Activated CD8-positive, alpha-beta T cell treated with anti-CD3 and anti-CD28 coated beads for 36 hours (primary cell): ENCODE measurements at places on chromosomes 2 and 18.

DNA sequence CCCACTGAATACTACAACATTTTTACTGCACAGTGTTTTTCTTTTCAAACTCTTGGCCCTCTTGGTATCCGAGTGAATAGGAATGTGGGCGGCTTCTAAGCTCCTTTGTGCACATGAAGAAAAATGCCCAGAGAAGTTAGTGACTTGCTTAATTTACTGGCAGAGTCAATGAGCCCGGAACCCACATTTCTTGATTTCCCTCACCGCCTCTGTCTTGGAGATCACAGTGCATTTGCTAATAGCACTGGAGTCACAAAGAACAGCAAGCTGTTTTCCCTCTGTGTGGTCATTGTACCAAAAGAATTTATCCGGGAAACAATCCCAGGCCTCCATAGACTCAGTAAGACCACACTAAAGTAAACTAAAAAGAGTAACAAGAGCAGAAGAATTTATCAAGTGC, 18.9 kb downstream of the STON1 start:
- no peak for DNase-seq

DNA sequence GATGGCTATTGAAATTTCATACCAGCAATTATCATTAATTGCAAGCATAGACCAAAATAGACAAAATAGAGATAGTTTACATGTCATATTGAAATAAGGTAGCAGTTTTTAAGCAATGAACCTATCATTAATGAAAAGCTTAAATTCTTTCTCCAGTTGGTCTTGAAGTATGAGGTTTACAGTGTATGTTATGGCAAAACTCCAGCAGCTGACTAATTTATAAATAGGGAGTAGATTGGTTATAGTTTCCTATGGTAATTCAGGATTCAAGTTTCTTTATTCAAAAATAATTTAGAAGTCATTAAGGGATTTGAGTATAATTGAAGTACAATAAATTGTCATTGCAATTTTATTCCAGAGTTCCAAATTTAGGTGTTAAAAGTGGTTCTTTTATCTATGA, 69.6 kb upstream of the COL5A2 start:
- DNase-seq: no peak

DNA sequence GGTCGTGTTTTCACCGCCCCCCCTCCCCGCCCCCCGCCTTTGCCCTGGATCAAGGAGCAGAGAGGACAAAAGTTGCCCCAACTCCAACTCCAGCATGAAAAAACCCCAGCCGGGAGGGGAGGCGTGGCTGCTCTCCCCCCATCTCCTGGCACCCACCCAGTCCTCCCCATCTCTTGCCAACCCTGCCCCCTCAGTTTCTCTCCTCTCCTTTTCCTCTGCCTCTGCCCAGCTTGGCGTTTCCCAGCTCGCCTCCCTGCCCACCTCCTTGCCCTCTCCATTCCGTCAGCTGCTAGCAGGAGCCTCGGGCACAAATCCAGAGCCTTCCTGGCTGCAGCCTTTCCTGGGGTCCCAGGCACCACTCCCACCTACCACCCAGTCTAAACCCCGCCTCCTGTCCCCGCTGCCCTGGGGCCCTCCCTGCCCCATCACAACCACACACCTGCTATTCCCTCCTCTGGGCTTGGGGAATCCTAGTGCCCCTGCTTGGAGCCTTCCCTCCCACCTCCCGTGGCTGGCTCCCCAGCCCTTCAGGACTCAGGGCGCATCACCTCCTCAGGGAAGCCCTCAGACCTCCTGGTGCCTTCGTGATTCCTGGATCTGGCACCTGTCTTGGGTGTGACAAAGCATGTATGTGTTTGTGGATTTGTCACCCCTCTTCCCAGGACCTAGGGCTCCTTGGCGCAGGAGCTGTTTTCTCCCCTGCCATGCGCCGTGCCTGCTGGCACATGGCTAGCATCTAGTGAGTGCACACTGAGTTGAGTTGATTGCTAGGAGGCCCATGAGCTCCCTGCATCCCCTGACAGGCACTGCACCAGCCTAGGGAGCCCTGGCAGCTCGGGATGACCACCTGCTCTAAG, 209.1 kb downstream of the TFCP2L1 start:
- no peak for DNase-seq

- no peak for DNase-seq
Observed at GRCh38 chr2:240404174-240404852, 31.1 kb upstream of the GPC1 start.

- DNase-seq: peak; percentile 65
Observed at GRCh38 chr2:240739797-240740196, 48.1 kb downstream of the AQP12A start.

GRCh38 chr2:101329026-101329425, 20.5 kb upstream of the RNF149 start:
- peak; percentile 17 for DNase-seq

- DNase-seq: no peak
Observed at GRCh38 chr2:12207491-12207890, 461.1 kb downstream of the LPIN1 start.

DNA sequence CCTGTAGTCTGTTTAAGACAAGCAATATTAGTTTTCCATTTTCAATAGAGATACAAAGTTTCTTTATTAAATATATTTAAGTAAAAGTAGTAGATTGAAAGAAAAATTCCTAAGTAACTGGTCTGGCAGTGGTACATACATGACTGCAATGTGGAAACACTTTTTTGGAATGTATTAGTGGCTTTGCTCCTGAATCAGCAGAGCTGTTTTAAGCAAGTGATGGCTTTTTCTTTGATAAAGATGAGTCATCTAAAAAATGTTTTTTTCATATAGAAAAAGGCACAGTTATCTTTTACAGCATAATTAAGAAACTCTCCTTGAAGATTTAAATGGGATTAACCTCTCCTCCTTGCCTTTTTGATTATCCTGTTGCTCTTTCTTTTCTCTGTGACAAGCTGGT, 34.9 kb downstream of the KDM3A start:
- no peak for DNase-seq

- DNase-seq: no peak
Observed at GRCh38 chr2:17933256-17933655, 54.8 kb downstream of the KCNS3 start.

DNA sequence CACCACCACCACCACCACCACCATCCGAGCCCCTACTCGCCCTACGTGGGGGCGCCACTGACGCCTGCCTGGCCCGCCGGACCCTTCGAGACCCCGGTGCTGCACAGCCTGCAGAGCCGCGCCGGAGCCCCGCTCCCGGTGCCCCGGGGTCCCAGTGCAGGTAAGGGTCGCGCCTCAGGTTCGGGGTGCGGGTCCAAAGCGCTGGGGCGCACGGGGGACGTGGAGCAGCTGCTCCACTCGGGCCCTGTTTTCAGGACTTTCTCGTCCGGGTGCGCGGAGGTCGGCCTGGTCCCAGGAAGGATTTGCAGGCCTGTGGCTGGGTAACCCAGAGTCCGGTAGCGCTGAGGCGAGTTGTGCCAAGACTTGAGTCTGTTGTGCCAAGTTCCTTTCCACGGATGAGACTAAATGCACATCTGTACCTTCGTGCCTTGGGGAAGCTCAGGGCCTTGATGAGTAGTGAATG, 2.8 kb downstream of the GATA6 start:
- DNase-seq: no peak

GRCh38 chr2:73187549-73187948, 14.8 kb upstream of the NOTO start:
- no peak for DNase-seq

DNA sequence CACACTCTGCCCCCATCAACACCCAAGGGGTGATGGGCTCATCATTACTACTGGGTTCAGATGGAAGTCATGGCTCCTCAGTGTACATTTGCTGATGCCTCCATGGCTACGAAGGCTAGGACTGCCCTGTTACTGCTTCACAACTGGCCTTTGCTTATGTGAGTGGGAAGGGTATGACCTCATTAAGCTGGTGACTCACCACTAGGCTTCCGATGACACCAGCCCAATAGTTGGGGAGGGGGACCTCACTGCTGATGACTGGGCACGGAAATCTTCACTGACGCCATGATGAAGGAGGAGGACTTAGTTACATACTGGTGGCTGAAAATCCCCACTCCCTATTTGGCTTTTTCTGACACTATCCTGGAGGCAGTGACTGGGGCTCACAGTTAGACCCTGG, 263.2 kb downstream of the CMPK2 start:
- no peak for DNase-seq

- no peak for DNase-seq
Observed at GRCh38 chr2:173957517-173957916, 7.7 kb downstream of the SP3 start.

GRCh38 chr2:213317929-213318328, 33.7 kb downstream of the SPAG16 start:
- no peak for DNase-seq

DNA sequence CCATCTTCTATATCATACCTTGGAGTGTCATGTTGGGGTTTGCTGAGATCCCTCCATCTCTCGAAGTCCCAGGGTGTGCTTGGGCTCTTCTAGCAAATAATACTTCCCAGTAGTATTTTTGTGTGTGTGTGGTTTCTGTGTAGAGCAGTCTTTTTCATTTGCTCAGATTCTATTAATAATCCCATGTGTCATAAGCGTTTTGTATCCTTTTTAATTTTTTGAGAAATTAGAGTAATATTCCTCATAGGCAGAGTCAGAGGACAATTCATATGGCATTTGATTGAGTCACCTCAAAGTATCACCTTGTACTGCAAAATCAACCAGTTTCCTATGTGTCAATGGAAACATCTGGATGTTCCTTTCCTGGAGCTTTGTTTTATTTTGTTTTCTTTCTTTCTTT, 37.4 kb upstream of the PPP1R1C start:
- DNase-seq: no peak

- DNase-seq: no peak
Observed at GRCh38 chr2:172664766-172665165, 70.9 kb upstream of the RAPGEF4 start.

- DNase-seq: no peak
Observed at GRCh38 chr2:19540739-19541525, 182.5 kb upstream of the OSR1 start.

GRCh38 chr18:73843455-73843854, 304.2 kb downstream of the FBXO15 start:
- no peak for DNase-seq

- DNase-seq: no peak
Observed at GRCh38 chr18:59659508-59660170, 37.6 kb downstream of the CCBE1 start.

- DNase-seq: no peak
Observed at GRCh38 chr18:63301434-63301833, 18.1 kb downstream of the BCL2 start.

GRCh38 chr18:44325903-44326635, 354.6 kb upstream of the SETBP1 start:
- peak; percentile 64 for DNase-seq

DNA sequence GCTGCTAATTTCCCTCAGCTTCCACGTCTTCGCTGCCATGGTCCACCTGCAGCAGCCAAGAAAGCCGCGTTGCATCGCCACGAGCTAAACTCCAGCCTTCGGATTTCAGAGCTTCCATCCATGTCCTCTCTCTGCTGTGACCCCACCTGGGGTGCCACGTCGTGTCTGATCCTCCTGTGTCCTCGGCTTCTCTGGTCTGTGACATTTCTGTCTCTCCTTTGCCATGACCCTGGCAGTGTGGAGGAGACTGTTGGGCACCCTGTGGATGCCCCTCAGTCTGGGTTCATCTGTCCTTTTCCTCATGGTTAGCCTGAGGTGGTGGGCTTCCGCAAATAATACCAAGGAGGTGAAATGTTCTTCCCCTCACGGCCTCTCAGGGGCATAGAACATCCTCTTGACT, 106.8 kb downstream of the RTP5 start:
- DNase-seq: no peak

DNA sequence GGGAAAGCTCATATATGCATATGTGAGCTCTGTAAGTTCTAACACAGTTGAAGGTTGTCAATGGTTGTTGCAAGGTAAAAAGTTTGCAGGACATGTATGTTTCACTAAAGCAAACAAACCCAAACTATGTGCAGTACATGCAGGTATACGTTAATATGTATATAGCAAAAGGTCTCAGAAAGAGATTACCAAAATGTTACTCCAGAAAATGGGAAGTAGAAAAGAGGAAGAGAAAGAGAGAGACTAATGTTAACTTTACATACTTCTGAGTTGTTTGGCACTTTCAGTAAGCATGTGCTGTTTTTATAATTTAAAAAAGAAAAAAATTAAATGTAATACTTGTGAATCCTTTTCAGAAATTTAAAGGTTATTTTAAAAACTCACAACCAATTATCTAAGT, 32.8 kb upstream of the PEX13 start:
- no peak for DNase-seq

- DNase-seq: no peak
Observed at GRCh38 chr18:32760391-32760790, 12.4 kb downstream of the KLHL14 start.

- DNase-seq: no peak
Observed at GRCh38 chr2:138084206-138084605, 119.9 kb downstream of the HNMT start.

GRCh38 chr2:50726186-50726585, 305.7 kb downstream of the NRXN1 start:
- no peak for DNase-seq

DNA sequence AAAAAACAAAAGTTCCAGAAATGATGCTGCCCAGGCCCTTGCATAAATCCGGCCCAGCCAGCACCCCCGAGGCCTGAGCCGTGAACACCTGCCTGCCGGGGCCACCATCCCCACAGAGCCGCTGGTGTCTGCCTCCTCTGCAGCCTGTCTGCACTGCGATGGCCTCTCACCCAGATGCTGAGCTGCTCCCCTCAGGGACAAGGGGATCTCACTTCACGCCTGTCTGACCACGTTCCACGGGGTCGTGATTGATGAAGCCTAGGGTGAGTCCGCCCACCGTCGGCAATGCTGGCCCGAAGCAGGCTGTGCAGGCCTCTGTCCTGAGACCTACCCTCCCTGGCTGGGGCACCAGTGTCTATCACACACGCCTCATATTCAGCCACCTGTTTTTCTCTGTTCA, 444.2 kb downstream of the EIPR1 start:
- DNase-seq: no peak

GRCh38 chr2:28895189-28895893, 874 bp downstream of the WDR43 start:
- DNase-seq: peak; percentile 58

GRCh38 chr2:121527009-121527682, 3.5 kb upstream of the RNU4ATAC start:
- DNase-seq: peak; percentile 77

DNA sequence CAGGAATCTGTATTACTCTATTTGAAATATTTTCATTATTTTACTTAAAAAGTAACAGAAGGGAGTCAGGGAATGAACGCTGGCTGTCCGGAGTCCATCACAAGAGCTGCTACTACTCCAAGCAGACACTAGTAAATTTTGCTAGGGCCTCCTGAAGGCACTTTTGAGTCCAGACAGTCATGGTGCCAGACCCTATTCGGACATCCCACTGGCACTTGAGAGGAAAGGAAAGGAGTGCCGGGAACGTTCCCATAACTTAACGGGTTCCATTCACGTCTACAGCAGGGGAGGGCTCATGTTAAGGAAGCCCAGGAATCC, 563 bp upstream of the GMCL1 start:
- no peak for DNase-seq
